ENCODE measurements at places on chromosomes 13 and 19. TPM values are rescaled to one million over a fixed set of nuclear protein-coding genes. Genes with fewer than 3 reads are reported as not detected.
A peak's percentile ranks its signal among the peaks of the same experiment; 100 is the strongest.

DNA sequence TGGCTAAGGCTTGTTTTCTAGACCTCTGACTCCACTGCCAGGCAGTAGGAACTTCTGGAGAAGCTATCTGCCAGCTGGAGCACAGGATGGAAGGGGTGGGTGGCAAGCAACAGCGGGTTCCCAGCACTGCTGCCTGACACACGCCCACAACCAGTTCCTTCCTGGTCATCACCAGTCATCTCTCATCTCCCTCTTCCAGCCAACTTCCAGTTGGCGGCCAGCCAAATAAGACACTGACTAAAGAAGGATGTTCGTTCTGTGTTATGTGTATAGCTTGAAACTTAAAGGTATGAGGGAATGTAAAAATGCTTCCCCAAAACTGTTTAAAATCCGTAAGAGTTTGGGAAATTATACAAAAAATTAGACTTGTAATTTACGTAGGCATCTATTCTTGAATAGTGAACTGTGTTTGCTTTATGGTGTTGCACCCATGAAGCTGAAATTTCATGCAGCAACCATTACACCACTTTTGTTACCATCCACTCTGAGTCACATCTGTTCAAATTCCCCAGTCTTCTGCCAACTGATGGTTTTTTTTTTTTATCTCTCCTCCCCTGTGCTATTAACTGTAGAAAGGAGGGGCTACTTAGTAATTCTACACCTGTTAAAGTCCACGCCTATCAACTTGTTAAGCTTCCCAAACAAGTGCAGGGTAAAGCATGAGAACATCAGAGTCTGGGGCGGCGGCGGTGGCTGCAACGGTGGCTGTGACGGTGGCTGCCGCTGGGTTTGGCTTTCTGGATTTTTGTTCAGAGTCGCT, 86.2 kb upstream of the FRY start:
- peak; percentile 48 for DNase-seq
- peaks cover 15% of the 10 kb centered on the region for H3K4me1 ChIP-seq
- H3K27ac ChIP-seq, result no peak overlapping the region
- H3K36me3 ChIP-seq, result no peaks in the 10 kb centered on the region
- H3K4me3 ChIP-seq, result no peak overlapping the region

- DNase-seq, result no peak
- H3K36me3 ChIP-seq, result no peaks in the 10 kb centered on the region
- H3K27me3 ChIP-seq, result no peaks in the 10 kb centered on the region
- H3K4me1 ChIP-seq, result no peaks in the 10 kb centered on the region
Observed at GRCh38 chr13:33611121-33611805, 206.7 kb upstream of the RFC3 start.

GRCh38 chr19:1907563-1908363, 2.6 kb downstream of the ADAT3 start:
- no peak overlapping the region for H3K4me3 ChIP-seq
- H3K27ac ChIP-seq, result peak overlapping the region; percentile 88
- no peaks in the 10 kb centered on the region for H3K27me3 ChIP-seq
- H3K4me1 ChIP-seq, result peaks cover 15% of the 10 kb centered on the region
- H3K36me3 ChIP-seq, result no peaks in the 10 kb centered on the region

- no peaks in the 10 kb centered on the region for H3K4me1 ChIP-seq
- H3K27ac ChIP-seq, result no peak overlapping the region
Observed at GRCh38 chr13:79196366-79196765, 209.7 kb downstream of the RBM26 start.

DNA sequence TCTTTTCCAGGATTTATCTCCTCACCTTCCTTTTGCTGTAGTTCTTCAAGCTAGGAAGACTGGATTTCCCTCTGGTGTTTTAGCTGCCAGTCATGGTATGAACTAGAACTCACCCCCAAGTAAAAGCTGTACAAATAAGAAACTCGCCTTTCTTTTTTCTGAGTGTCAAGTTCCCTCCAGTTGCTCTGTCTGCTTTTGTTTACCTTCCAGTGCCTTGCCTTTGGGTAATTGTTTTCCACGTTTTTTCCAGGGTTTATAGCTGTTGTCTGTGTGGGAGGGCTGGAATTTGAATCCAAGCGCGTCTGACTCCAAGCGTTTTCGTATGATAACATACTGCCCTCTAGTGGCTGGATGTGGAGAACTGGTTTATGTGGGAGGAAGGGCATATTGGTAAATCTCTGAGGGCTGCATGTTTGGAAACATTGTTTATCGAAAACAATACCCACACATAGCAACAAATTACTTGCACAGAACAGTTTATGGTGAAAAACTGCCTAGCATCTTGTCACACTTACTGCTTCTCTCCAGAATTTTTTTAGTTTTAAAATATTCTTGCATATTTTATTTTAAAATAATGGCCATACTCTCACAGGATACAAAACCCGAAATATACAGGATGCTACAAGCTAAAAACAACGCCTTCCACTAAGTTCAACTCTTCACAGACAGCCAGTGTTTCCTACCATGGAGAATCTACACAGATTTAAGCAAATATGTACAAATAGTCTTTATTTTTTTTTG, 19.2 kb downstream of the RCN3 start:
- no peak overlapping the region for H3K4me3 ChIP-seq
- no peaks in the 10 kb centered on the region for H3K27me3 ChIP-seq
- H3K4me1 ChIP-seq, result peaks cover 8% of the 10 kb centered on the region
- H3K27ac ChIP-seq, result peak overlapping the region; percentile 50

- no peak for DNase-seq
- no peak overlapping the region for H3K27ac ChIP-seq
- no peak overlapping the region for H3K4me3 ChIP-seq
- no peaks in the 10 kb centered on the region for H3K27me3 ChIP-seq
- H3K36me3 ChIP-seq, result no peaks in the 10 kb centered on the region
Observed at GRCh38 chr13:23021906-23022305, 158.9 kb upstream of the SGCG start.

GRCh38 chr19:51676566-51677083, 16.5 kb upstream of the SPACA6 start:
- peaks cover 8% of the 10 kb centered on the region for H3K27me3 ChIP-seq
- no peak for DNase-seq

DNA sequence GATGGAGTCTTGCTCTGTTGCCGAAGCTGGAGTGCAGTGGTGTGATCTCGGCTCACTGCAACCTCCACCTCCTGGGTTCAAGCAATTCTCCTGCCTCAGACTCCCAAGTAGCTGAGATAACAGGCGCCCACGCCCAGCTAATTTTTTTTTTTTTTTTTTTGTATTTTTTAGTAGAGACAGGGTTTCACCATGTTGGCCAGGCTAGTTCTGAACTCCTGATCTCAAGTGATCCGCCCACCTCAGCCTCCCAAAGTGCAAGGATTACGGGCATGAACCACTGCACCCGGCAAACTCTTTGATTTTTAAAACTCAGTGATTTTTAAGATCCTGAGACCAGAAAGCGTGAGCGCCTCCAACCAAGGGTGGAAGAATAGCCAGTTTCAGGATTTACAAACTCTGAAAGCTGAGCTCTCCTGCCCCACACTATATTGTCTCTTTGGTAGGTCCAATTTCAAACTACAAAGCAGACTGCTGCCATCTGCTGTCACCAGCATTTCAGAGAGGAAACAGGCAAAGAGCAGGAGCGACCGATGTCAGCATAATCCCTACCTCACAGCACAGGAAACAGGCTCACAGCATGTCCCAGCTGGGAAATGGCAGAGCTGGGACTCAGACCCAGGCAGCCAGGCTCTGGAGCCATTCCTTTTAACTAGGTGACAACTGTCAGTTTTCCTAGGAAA, 9.2 kb downstream of the NOSIP start:
- peaks cover 25% of the 10 kb centered on the region for H3K4me1 ChIP-seq
- peak overlapping the region; percentile 48 for H3K27ac ChIP-seq
- H3K27me3 ChIP-seq, result no peaks in the 10 kb centered on the region

GRCh38 chr13:77874406-77874805, 44.2 kb downstream of the EDNRB start:
- no peaks in the 10 kb centered on the region for H3K36me3 ChIP-seq
- no peak for DNase-seq
- no peak overlapping the region for H3K4me3 ChIP-seq
- no peaks in the 10 kb centered on the region for H3K27me3 ChIP-seq
- H3K27ac ChIP-seq, result no peak overlapping the region

The TMC4 gene
- total RNA-seq, result 40.3 TPM

The PRODH2 gene
- 5.1 TPM for total RNA-seq

The ZNF528 gene
- total RNA-seq, result 22.2 TPM

All from hepatocyte (in vitro differentiated cells).